ENCODE measurements at places on chromosomes 2 and 18. TPM values are rescaled to one million over a fixed set of nuclear protein-coding genes. Genes with fewer than 3 reads are reported as not detected.

GRCh38 chr2:118301248-118301647 lies 213.0 kb downstream of the INSIG2 start:
- no peak for ATAC-seq

GRCh38 chr2:180656455-180656847 lies 324.0 kb upstream of the UBE2E3 start:
- ATAC-seq: peak; percentile 82

- ATAC-seq: no peak
These were observed 922.0 kb upstream of the NRXN1 start for GRCh38 chr2:51953931-51954330.

DNA sequence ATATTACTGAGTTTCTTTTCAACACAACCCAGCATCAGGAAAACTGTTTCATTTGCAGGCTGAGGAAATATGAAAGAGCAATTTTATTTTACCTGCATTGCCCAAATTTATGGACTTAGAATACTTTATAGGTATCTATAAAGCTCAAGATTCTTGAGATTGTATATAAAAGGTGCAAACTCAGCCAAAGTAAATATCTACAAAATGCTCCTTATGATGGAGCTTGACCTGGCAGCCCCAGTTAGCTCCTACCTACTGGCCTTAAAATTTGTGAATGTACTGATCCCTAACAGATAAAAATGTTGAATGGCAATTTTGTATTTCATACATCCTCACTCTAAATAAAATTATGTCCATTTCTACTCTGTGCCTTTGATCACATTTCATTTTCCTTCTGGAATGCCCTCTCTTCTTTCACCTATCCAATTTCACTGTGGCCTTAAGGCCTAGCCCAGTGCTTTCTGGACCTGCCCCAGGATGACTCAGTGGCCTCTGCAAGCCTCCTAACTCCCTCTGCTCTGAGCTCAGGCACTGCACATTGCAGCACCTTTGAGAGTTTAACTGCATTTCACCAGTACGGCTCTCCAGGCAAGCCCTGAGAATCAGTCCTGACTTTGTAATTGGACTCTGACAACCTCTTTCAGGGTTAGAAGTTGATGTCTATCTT lies 125.9 kb downstream of the ANTXR1 start:
- ATAC-seq: no peak

DNA sequence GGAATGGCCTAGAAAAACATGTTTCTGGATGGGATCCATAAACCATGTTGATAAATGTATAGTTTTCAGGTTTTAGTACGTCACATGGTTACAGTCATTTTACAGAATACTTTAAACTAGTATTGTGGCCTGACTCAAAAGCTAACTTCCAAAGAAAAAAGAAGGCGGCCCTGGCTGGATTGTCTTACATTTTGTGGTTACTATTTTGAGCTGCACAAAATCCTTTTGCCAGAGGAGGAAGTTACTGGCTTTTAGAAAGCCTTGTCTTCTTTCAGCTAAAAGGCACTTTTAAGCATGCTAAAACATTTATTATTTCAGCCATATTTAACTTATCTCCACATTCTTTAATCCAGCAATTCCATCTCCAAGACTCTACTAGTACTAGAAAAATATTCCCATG lies 227.9 kb downstream of the CDH2 start:
- no peak for ATAC-seq

DNA sequence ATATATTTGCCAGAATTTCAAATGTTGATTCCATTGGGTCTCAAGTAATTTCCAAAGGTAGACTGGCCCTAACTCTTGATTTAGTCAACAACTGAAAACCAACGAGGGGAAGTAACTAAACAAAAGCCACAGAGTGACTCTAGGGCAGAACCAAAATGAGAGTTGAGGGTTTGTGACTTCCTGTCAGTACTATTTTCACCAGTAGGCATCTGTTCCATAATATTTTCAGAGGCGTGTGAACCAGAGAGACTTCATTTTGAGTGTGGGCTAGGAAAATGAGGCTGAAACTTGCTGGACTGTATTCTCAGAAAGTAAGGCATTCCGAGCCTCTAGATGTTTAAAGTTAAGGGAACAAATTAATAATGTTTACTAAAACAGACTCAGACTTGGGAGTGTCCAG lies 70.6 kb downstream of the GDF7 start:
- no peak for ATAC-seq

- ATAC-seq: no peak
These were observed 73.8 kb upstream of the ZFP36L2 start for GRCh38 chr2:43300222-43300621.

- no peak for ATAC-seq
These were observed 46.3 kb downstream of the PPP1R1C start for GRCh38 chr2:182031956-182032355.

Gene RNF152
- 0.11 TPM for total RNA-seq

Gene INPP4A
- 66.4 TPM for total RNA-seq

Gene L3MBTL4
- total RNA-seq: not detected

Gene CRYGC
- not detected for total RNA-seq

Gene LRRTM4
- not detected for total RNA-seq

Gene NPPC
- not detected for total RNA-seq

Measured in activated T-helper 17 cell treated with anti-CD3 and anti-CD28 coated beads, Interleukin-2, amount 50 U/mL, for 72 hours (primary cell).